Uterine smooth muscle cell (primary cell): ENCODE measurements at places on chromosomes 3 and 15. TPM values are rescaled to one million over a fixed set of nuclear protein-coding genes. Genes with fewer than 3 reads are reported as not detected.

The USP3 gene
- total RNA-seq = 52.9 and 57.6 TPM in 2 replicates

The TTC21A gene
- 3.1 and 3.6 TPM in 2 replicates for total RNA-seq

The C2CD4A gene
- 0.12 TPM in 1 of 2 replicates, not detected in the other for total RNA-seq

The GOLGA6D gene
- total RNA-seq = 0.12 TPM in 1 of 2 replicates, not detected in the other

The SEMA3G gene
- under 0.01 TPM in 2 replicates for total RNA-seq

The FGD5 gene
- total RNA-seq = 0.11 and 0.37 TPM in 2 replicates
